Stimulated activated CD8-positive, alpha-beta memory T cell treated with anti-CD3 and anti-CD28 coated beads, Interleukin-4, amount 100 ng/mL, for 1 hour (primary cell): ENCODE measurements at places on chromosomes 1 and 21.

DNA sequence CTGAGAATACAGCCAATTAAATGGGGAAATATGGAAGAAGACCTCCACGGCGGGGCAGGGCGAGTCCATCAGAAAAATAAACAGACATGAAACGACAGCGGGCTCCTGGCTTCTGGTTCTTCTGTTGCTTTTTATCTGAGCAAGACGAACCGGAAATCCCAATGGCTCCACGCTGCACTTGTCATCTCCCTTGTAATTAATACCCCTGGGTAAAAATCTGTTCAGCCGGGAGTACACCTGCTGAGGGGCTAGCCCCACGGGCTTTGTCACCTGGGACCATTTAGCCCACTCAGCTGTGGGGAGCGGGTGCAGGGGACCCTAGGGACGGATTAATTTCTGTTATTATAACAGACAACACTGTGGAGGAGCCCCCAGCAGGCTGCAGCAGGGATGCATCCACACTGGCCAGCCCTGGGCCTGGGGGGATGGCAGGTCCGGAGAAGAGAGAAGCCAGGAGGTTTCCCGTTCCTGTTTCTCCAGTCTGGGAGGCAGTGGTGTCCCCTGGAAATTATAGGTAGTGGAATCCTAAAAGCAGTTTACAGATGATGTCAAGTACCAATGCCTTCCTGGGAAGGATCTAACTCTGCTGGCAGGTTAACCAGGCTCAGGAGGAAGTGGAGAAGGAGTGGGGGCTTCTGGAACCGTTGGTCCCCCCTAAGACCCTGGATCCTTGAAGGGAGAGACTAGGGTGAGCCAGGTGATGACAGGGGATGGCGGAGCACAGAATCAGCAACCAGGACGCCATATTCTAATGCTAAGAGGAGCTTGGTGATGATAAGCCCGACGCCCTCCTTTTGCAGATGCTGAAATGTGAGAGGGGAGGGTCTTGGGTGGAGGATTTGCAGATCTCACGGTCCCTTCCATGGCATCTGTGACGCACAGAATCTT, 566.1 kb downstream of the PTPRU start:
- DNase-seq, result no peak

DNA sequence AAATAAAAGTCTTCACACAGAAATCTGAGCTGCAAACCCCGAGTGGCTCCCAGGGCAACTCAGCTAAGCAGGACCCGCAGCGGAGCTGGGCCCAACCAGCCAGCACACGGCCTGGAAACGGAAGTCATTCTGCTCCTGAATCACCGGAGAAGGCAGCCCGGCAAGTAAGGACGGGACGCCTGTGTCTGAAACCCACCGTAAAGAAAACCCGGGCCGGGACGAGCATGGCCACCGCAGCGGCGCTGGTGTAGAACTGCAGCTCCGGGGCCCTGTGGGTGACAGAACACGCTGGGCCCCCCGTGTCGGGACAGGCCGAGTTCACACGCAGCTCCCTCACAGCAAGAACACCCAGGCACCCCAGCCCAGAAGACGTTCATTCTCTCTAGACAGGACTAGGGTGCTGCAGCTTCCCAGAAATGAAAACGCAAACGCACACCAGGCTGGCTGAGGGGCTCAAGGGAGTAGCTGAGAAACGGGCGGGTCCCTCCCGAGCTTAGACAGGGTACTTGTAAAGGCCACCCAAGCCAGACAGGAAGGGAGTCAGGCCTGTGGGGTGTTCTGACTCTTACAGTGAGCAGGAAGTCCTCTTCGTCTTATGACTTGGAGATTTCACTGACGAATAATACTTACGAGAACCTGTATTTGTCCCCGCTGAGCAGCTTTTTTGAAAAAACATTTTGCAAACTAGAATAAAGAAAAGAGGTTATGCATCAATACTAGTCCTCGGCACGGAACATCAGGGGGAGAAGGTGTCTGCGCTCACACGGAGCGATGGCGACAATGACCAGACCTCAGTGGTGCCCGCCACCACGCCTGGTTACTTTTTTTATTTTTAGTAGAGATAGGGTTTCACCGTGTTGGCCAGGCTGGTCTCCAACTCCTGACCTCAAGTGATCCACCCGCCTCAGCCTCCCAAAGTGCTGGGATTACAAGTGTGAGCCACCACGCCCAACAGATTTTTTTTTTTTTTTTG, 10.9 kb upstream of the CDK11B start:
- no peak for DNase-seq

DNA sequence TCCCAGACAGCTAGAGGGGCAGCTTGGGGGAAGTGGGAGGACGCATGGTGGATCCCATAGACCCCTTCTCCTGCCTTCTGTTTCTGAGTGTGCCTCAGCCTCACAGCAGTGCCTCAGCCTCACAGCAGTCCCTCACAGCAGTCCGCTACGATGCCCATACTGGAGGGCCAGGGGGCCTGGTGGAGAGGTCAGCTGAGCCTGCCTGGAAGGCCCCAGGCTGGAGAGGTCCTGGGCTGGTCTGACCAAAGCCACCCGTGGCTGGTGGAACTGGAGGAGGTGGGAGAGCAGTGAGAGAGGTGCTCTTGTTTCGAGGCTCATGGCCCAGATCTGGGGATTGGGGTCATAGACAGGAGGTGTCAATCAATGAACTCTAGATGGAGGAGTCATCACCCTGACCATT, 16.0 kb upstream of the RSPO1 start:
- no peak for DNase-seq

DNA sequence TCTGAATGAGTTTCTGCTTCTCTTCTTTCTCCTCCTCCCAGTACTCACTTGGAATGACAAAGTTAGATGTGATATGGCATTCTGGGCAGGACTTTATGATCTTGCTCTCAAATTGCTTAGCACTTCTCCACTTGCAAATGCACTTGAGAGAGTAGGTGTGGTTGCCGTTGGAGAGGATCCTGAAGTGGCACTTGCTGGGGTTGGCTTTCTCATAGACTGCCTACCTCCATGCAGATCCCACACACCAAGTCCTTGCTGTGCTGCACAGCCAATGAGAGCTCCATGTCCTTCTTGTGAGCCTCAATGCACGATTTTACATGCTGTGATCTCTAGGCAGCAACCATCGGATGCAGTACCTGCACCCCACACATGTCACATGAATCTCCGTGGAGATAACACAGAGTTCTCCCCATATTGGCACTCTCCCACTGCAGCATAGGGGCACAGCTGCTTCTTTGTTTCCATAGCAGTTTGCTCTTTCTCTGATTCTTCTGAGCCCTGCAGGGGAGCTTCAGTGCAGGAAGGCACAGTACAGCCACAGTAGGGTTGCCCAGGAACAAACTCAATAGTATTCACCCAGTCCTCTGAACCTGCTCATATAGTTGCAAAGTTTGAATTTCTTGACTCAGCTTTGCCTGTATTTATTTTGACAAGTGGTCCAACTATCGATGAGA, 45.2 kb downstream of the ZNF691 start:
- no peak for DNase-seq

DNA sequence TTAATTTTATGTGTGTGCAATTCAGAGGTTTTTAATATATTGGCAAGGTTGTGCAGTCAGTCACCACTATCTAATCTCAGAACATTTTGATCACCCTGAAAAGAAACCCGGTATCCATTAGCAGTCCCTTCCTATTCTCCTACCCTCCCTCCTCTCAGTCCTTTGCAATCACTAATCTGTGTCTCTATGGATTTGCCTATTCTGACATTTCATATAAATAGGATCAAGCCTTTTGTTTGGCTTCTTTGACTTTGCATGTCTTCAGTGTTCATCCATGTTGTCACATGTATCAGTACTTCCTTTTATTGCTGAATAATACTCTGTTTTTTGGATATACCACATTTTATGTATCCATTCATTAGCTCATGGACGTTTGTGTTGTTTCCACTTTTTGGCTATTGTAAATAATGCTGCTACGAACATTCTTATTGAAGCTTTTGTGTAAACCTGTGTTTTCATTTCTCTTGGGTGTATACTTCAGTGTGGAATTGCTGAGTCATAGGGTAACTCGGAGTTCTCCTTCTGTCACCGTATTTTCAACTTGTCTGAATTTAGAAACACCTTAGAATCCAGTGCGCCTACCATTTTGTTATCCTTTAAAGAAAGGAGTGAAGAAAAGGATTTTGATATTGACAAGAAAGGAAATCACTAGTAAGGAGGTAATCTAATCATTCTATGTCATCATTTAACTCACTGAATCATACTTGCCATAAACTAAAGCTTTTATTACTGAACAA, 3.4 kb downstream of the CEP85 start:
- DNase-seq, result no peak

DNA sequence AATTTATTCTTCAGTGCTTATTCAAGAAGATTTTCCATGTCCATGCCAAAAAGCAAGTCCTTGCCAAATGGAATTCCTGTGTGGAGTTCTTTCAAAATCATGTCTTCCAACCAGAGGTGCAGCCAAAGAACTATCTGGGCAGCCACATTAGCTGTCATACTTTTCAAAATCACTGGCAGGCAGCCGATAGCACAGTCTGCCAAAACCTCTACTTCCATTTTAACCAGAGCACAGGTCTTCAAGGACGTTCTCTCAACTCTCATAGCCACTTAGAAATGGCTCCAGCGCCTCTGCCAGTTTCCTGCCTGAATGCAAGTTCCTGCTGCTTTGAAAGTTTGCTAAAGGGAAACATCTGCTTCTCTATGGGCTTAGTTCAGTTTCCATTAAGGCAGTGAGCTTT, 975.7 kb upstream of the ADGRL4 start:
- DNase-seq, result no peak
